ENCODE measurements at places on chromosomes 7 and 10.

GRCh38 chr10:79438699-79439085 lies 6.7 kb downstream of the ZCCHC24 start:
- DNase-seq: no peak

DNA sequence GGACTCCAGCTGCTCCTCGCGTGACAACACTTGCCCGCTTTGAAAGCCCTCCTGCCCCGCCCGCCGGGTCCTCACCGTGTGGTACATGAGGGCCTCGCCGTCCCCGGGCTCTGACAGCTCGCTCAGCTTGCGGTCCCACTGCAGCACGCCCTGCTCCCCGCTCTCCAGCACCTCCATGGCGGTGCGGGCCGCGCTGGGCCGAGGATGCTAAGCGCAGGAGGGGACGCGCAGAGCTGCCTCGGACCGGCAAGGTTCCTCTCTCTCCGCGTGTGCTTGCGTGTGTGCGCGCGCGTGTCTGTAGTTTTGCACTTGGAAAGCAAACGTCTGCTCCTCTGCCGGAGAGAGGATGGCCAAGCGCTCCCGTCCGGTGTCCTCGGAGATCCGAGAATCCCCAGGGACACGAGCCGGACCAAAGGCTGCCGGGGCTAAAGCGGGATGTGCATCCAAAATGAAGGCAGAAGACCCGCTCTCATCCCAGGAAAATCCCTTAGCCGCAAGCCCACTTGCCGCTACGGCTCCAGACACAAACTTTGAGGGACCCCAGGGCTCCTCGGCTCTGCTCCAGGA lies at the start of gene CREB3L2:
TSS of gene CREB3L2 (minus strand) at position 558 of the 567 bp plus-strand sequence. CDS start at position 177, 381 bp downstream.
- DNase-seq: peak; percentile 45

DNA sequence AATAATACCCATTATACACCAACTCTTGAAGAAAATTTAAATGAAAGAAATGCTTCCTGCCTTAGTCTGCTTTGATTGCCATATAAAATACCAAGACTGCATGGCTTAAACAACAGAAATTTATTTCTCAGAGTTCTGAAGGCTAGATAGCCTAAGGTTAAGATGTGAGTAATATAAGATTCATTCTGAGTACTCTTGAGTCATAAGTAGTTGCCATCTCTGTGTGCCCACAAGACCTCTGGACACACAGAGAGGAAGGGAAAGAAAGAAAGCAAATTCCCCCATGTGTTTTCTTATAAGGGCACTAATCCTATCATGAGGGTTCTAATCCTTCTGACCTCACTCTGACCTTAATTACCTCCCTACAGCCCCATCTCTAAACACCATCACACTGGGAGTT lies 201.2 kb downstream of the PTN start:
- DNase-seq: no peak

DNA sequence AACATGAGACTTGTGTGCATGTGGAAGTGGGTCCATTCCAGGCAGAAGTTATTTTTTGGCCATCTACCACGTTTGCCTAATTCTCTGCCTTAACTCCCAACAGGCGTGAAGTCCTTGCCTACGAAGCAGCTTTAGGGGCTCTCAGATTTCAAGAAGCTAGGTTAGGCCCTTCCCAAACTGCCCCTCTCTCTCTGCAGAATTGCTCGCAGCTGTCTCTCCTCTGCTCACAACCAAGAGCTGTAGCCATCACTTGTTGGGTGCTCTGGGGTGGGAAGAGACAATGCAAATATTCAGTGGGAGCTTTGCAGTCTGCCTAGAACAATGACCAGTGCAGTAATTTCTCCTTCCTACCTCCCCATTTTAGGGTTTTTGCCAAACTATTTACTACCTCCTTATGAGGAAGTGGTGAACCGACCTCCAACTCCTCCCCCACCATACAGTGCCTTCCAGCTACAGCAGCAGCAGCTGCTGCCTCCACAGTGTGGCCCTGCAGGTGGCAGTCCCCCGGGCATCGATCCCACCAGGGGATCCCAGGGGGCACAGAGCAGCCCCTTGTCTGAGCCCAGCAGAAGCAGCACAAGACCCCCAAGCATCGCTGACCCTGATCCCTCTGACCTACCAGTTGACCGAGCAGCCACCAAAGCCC lies 24.9 kb downstream of the CYP17A1 start:
- no peak for DNase-seq

GRCh38 chr7:131786204-131786603 lies 229.8 kb upstream of the PODXL start:
- DNase-seq: no peak

- no peak for DNase-seq
Measured at GRCh38 chr7:31692451-31692850, 5.4 kb downstream of the PPP1R17 start.

- DNase-seq: no peak
Measured at GRCh38 chr10:121753726-121754476, 155.7 kb upstream of the FGFR2 start.
